Left ventricle myocardium inferior (tissue), 1 donor: ENCODE measurements at places on chromosomes 13 and 19. TPM values are rescaled to one million over a fixed set of nuclear protein-coding genes. Genes with fewer than 3 reads are reported as not detected.

- H3K4me3 ChIP-seq: no peak overlapping the region
- H3K27me3 ChIP-seq: peaks cover 53% of the 10 kb centered on the region
- H3K27ac ChIP-seq: no peak overlapping the region
- H3K36me3 ChIP-seq: no peaks in the 10 kb centered on the region
- H3K4me1 ChIP-seq: no peaks in the 10 kb centered on the region
Observed at GRCh38 chr19:10069046-10069445, 17.1 kb upstream of the SHFL start.

DIAPH3 gene
- 0.25 TPM for total RNA-seq

DNA sequence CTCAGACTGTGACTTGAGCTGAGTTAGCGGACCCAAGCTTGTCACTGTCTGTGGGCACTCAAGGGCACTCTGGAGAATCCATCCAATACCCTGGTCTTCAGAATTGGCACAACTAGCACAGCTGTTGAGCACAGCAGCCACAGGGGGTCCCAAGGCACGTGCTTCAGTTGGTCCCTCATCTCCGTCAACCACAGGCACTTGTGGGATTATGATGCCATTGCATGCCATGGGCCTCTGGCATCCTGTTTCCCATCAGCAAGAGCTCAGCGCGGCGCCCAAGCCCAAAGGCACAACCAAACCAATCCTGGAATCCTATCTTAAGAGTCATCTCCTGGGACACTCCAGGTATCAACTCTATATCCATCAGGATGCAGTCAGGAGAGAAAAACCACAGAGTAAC is 3.7 kb upstream of the B3GNT8 start:
- peak overlapping the region; percentile 93 for H3K27ac ChIP-seq
- no peak overlapping the region for H3K4me3 ChIP-seq
- no peaks in the 10 kb centered on the region for H3K27me3 ChIP-seq
- DNase-seq: no peak
- H3K4me1 ChIP-seq: peaks cover 66% of the 10 kb centered on the region
- H3K36me3 ChIP-seq: peaks cover 37% of the 10 kb centered on the region

GRCh38 chr19:33795370-33796163 is 1.1 kb upstream of the KCTD15 start:
- no peaks in the 10 kb centered on the region for H3K36me3 ChIP-seq
- peaks cover 57% of the 10 kb centered on the region for H3K27me3 ChIP-seq
- H3K27ac ChIP-seq: peak overlapping the region; percentile 98
- H3K4me3 ChIP-seq: peak overlapping the region; percentile 88

DNA sequence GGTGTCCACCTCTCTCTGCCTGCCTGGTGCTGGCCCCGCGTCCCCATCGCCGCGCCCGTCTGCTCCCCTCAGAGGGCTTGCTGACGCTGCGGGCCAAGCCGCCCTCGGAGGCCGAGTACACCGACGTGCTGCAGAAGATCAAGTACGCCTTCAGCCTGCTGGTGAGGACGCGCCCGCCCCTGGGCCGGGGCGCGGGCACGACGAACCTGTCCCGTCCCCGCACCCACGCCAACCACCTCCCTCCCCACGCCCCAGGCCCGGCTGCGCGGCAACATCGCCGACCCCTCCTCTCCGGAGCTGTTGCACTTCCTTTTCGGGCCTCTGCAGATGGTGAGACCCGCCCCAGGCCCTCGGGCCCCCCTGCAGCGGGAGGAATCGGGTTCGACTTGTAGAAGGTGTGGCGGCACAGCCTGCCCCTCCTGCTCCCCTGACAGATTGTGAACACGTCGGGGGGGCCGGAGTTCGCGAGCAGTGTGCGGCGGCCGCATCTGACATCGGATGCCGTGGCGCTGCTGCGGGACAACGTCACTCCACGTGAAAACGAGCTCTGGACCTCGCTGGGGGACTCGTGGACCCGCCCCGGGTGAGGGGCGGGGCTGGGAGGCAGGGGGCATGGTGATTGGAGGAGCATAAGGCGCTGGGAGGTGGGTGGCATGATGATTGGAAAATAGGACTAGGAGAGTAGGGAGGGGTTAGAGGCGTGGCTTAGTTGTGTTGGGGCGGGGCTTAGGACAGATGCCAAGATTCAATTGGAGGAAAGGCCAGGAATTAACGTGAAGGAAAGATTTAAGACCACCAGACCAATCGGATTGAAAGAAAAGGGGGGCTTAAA is 6.6 kb downstream of the EPS8L1 start:
- no peak overlapping the region for H3K27ac ChIP-seq
- peak overlapping the region; percentile 64 for H3K4me3 ChIP-seq
- no peak for DNase-seq
- H3K36me3 ChIP-seq: no peaks in the 10 kb centered on the region

DNA sequence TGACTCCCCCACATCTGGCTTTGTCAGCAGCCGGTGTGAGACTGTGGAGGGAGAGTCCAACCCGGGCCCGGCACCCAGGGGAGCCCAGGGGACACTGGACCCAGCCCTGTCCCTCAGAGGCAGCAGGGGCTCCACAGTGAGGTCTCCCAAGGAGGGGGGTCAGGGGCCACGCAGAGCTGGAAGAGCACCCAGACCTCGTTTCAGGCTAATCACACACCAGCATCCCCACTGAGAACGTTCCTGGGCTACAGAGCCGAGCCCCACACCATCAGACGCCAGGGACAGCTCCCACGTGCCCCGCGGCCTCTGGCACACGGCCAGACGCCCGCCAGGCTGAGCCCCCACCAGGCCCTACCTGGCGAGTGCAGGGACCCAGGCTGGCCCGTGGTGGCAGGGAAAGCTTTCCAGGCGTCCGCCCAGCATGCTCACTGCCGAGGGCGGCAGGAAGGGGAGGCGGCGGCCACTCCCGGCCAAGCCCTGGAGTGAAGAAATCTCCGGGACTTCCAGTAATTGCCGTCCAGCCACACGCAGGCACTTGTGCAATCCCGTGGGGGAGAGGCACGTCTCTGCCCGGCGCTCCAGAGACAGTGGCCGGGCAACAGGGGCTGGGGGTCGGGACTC is 19.2 kb downstream of the SBNO2 start:
- peak overlapping the region; percentile 55 for H3K4me3 ChIP-seq
- H3K27ac ChIP-seq: peak overlapping the region; percentile 88
- peak; percentile 88 for DNase-seq
- H3K27me3 ChIP-seq: no peaks in the 10 kb centered on the region
- H3K36me3 ChIP-seq: peaks cover 21% of the 10 kb centered on the region
- peaks cover 69% of the 10 kb centered on the region for H3K4me1 ChIP-seq

DNA sequence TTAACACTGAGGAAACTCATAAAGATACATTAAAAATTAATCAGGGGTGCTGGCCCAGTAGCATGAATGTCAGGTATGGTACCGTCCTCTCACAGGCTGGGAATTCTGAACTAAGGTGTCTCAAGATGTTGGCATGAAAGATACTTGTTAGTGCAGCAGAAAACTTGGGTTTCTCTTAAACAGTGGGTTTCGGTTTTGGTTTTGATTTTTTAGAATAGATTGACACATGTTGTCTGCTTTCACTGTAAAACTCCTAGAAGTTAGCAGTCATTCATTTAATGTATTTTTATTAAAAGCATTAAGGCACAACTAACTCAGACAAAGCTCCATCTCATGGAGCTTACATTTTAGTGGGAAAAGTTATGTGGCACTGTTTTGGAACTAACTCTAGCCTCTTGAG is 3.5 kb upstream of the OBI1 start:
- no peak overlapping the region for H3K27ac ChIP-seq
- H3K27me3 ChIP-seq: peaks cover 4% of the 10 kb centered on the region
- H3K4me1 ChIP-seq: peaks cover 33% of the 10 kb centered on the region
- no peaks in the 10 kb centered on the region for H3K36me3 ChIP-seq

DNA sequence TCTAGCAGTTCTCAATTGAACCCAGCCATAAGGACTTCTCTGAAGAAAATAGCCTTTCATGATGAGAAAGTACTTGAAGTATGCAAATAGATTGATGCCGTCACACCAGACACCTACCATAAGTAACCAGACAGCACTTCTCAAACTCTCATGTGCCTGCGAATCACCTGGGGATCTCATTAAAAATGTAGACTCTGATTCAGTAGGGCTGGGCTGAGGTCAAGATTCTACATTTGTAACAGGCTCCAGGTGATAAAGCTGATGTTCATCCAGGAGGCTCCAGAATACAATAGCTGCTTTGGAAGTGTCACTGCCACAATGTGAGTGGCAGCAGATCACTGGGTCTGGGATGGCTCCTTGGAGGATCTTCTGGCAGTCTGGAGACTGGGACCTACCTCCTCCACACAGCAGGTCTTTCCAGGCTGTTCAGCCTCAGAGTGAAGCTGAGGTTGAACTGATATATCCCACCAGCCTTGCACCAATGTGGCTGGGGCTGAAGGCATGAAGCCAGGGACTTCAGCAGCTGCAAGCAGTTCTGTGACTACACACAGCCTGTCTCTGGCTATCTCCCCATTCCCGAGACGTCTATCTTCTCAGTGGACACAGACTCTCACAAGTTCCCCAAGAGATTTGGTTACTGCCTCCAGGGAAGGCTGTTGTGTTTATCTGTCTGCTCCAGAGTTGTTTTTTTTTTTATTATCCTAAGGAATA is 9.1 kb downstream of the MBNL2 start:
- H3K27me3 ChIP-seq: no peaks in the 10 kb centered on the region
- H3K4me1 ChIP-seq: peaks cover 100% of the 10 kb centered on the region
- no peaks in the 10 kb centered on the region for H3K36me3 ChIP-seq
- no peak overlapping the region for H3K4me3 ChIP-seq
- H3K27ac ChIP-seq: peak overlapping the region; percentile 36

DNA sequence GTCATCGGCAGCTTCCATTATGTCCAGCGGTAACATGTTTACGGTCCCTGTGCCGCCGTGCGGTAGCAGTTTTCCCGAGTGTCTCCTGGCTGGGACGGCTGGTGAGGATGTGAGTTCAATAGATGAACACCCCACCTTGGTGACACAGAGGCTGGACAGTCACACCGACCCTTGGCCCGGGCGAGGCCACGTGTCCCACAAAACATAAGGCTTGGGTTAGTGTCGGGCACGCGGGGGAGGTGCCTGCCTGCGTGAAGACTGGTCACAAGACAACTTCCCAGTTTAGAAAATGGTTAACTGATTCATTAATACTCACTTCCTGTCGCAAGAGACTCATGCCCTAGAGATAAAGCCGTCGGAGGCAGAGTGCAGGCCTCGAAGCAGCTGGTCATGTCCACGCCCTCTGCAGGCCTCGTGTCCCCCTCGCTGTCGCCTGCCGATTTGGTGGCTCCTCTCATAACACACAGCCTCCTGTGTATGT is 17.2 kb downstream of the RASA3 start:
- peaks cover 32% of the 10 kb centered on the region for H3K4me1 ChIP-seq
- H3K27ac ChIP-seq: peak overlapping the region; percentile 39
- no peaks in the 10 kb centered on the region for H3K27me3 ChIP-seq
- H3K4me3 ChIP-seq: no peak overlapping the region
- H3K36me3 ChIP-seq: no peaks in the 10 kb centered on the region

DNA sequence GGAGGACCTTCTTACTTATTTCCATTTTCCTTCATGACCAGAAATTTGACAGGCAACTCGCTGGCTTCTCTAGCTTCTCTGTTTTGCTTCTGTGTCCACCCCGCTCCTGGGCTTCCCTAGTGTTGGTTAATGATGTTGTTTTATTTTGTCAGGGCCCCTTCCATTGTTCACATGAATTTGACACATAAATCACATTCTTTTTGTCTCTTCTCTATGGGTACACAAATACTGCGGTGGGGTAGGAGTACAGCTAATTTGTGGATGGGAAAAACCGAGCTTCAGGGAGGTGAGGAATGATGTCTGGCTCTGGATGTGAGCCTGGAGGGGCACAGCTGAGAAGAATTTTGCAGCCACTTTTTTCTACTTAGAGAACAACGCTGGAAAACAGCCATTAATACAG is 199.8 kb downstream of the DNAJC15 start:
- H3K36me3 ChIP-seq: no peaks in the 10 kb centered on the region
- H3K4me3 ChIP-seq: no peak overlapping the region
- H3K27me3 ChIP-seq: no peaks in the 10 kb centered on the region
- no peak for DNase-seq

ZNF829 gene
- total RNA-seq: 2.3 TPM

DNA sequence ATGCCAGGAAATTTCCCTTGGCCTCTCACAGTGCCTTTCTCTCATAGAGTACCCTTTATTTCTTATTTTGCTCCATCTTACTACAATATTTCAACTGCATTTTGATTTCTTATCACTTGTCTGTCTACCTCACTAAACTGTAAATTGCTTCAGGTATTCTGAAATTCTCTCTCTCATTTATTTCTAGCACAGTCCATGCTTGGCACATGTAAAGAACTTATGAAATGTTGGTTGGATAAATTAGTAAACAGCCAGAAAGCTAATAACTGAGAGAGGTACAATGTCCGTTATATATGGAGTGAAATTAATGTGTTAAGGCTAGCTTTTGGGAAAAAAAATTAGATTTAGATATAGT is 138.3 kb upstream of the RFC3 start:
- peaks cover 40% of the 10 kb centered on the region for H3K4me1 ChIP-seq
- no peaks in the 10 kb centered on the region for H3K27me3 ChIP-seq
- H3K4me3 ChIP-seq: peak overlapping the region; percentile 15
- H3K27ac ChIP-seq: peak overlapping the region; percentile 58
- H3K36me3 ChIP-seq: no peaks in the 10 kb centered on the region
- DNase-seq: no peak

GRCh38 chr13:27636589-27637288 is 15.0 kb downstream of the POLR1D start:
- H3K4me1 ChIP-seq: peaks cover 38% of the 10 kb centered on the region
- H3K27ac ChIP-seq: no peak overlapping the region
- no peak for DNase-seq
- H3K4me3 ChIP-seq: no peak overlapping the region
- H3K27me3 ChIP-seq: no peaks in the 10 kb centered on the region
